NCI-H774 (cell line): ENCODE measurements at places on chromosomes 12 and 14.

- DNase-seq = no peak
These were observed 2.3 kb downstream of the TCL1A start for GRCh38 chr14:95711476-95712176.

DNA sequence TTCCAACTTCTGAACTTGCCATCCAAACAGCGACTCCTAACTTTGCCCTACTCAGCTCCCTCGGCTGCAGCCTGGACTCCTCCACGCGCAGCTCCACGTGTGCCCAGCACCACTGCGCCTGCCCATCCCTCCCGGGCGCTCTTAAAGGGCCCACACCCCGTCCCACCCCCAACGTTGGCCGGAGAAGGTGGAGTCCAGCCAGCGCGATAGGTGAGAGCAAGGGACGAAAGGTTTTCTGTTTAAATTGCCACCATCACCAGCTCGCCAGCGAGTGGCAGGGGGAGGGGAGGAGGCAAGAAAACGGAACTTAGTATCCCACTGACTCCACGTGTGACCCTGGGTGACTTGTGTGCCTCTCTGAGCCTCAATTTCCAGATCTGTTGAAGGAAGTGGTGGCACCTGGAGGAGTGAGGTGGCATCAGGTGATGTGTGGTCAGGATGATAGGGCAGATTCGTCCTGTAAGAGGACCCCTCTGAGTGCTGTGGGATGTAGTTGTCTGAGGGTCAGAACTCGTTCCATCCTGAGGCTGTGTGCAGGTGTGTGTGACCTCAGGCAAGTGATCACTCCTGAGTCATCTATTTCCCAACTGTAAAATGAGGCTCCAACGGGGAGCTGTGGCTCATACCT, 59.7 kb downstream of the TRPV4 start:
- no peak for DNase-seq

GRCh38 chr14:35140718-35141581, 18.6 kb downstream of the PRORP start:
- peak; percentile 17 for DNase-seq

DNA sequence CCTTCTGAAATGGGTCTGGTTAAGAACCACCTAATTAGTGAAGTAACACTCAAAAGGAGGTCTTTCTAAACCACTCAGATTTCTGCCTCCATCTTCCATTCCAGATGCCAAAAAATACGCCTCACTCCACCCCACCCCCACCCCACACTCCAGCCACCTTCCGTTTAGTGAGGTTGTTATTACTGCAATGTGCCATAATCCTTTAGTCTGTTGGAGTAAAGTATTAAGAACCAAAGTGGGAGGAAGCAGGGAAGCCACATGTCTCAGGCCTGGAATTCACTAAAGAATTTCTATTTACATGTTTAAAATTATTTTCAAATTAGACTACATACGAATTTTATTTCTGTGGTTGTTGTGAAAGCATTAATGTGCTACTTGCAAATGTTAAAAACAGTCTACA, 7.4 kb downstream of the KIF21A start:
- no peak for DNase-seq

- no peak for DNase-seq
These were observed 396.8 kb downstream of the NUAK1 start for GRCh38 chr12:105741786-105742566.

DNA sequence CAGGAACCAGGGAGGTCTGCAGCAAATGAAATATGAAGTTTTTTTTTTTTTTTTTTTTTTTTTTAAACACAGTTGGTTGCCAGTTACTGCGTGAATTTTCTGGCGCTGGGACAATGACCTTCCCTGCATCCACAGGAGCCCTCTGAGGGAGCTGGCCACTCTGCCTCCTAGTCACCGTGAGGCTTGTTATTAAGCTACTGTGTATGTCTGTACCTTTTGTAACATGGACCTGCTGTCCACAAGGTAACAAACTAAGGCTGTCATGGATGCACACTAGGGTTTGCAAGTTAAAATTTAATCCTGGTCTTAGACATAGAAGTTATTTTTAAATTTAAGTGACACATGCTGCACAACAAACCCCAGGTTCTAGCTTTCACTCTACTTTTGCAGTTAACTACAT, 211.0 kb downstream of the SSPN start:
- no peak for DNase-seq

GRCh38 chr14:100025111-100025510, 40.1 kb upstream of the EVL start:
- DNase-seq = no peak

GRCh38 chr12:88036353-88036965, 7.3 kb upstream of the C12orf50 start:
- DNase-seq = no peak

DNA sequence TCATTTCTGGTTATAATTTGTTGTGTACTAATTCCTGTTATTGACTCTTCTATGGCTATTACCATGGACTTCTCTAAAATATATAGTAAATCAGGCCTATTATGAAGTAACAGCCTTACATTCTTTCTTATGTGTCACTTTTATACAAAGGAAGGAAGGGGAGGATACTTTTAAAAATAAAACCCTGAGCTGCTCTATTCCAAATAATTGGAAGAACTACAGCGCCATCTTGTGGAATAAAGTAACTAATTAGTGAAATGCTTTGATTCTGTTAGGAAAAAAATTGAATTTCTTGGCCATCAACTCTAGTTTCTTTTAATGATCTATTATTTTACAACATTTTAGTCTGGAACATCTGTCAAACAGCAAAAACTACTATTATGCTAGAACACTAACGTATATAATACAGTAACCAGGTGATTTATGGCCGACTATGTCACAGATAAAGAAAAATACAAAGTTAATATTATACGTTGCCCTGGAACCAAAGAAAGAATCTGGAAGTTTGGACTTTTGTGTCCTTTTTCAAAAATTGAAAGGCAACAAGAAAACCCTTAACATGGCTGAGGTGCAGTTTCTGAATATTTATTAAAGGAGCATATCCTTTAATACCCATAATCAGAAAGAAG, 55.0 kb upstream of the NELL2 start:
- peak; percentile 85 for DNase-seq

- DNase-seq = no peak
These were observed 7.5 kb downstream of the NTF3 start for GRCh38 chr12:5439371-5439771.

DNA sequence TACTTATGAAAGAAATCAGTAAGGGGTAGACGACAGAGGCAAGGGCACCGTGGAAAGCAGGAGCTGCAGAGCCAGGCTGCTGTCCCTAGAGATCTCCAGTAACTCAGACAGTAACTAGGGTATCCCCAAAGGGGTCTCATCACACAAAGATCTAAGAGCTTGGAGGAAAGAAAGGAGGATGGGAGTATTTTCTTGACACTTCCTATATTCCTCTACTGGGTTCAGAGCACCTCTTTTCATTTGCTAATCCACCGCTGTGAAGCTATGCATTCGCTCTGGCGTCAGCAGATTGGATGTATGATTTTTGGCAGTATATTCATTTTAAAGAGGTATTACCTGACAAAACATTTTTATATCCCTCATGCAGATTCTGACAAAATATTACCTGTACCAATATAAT, 12.6 kb downstream of the USP44 start:
- DNase-seq = no peak

GRCh38 chr14:36426836-36427235, 93.2 kb downstream of the NKX2-1 start:
- no peak for DNase-seq

- DNase-seq = no peak
These were observed 15.3 kb downstream of the UBE2N start for GRCh38 chr12:93426412-93426805.

DNA sequence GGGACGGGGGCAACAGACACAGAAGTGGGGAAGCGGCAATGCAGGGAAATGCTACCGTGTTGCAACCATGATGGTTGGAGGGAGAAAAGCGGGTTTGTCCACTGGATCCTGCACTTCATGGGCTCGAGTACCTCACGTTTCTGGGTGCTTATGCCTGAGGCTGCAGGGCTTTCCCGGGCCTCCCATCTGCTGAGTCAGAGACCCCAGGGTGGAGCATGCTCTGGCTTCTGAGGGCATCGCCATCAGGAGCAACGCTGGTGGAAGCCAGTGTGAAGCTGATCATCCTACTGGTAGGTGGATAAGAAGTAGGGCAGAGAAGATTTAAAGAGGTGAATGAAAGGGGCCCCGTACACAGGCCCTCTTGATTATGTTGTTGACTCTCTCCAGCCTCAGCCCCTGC, 5.0 kb upstream of the ADGRD1 start:
- no peak for DNase-seq

- DNase-seq = no peak
These were observed 311.5 kb downstream of the NOVA1 start for GRCh38 chr14:26286081-26286912.

DNA sequence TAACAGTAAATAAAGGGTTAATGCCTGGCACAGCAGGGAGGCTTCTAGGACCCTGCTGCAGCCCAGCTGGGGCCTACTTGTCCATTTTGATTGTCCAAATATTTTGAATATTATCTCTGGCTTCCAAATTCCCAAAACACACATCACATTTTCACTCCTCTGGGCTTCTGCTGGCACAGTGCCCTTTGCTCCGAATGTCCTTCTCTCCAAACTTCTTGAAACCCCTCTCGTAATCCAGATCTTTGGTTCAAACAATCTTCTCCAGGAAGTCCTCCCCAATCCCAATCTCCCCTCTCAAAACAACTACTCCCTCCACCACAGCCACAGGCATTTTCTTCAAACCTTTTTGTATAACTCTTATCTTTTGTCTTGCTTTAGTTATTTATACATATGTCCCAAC, 225.6 kb downstream of the PPM1H start:
- DNase-seq = no peak

DNA sequence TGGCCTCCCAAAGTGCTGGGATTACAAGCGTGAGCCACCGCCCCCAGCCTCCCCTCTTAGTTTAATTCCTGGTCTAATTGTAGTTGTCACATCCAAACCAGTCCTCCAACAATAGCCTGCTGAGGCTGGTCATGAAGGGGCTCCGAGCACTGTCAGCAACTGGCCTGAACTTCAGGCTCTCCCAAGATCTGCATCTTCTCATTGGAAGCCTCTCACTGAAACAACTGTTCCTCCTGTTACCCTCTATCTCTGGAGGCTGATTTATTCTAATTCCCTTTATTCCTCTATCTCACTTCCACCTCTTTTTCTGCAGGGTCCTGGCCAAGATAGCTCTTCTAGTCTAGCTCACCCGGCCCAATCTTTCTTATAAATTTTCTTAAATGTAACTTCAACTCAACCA, 89.4 kb downstream of the DUSP16 start:
- DNase-seq = no peak

DNA sequence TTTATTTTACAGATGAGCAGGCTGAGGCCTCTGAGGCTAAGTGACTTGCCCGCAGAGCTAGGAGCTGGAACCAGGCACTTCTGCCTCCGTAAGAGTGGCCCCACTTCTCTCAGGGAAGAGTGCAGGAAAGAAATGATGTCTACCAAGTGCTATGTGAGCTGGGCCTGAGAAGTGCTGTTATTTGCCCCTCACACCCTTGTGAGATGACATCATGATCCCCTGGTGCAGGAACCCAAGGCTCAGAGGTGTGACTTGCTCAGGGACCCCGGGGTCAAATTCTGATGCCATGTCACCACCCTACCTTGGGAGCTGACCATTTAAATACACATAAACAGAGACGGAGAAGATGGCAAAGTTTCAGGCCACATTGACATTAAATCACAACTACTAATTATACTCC, 63.7 kb upstream of the DDX11 start:
- DNase-seq = no peak

GRCh38 chr12:84070292-84070691, 842.3 kb downstream of the SLC6A15 start:
- no peak for DNase-seq

DNA sequence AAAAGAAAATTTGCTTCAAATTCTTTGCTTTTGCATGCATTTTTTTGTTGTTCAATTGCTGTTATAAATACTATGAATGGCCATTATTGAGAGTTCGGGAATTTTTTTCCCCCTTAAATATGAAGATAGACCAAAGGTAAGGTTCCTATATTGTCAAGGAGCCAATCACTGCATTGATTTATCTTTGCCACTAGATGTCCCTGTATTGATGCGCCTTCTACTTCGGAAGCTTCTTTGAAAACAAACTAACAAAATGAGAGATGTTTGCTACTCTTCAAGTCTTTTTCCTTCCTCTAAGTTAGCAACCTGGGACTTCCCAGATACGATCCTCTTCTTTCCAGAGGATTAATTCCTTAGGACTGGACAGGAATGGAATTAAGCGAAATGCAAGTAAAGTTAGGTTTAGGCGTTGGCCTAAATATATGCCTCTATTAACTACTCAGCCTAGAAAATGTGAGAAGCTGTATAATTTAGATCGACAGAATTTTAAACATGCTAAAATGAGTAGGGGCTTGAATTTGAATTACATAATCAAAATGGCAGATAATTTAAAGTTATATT, 318.1 kb downstream of the AEBP2 start:
- DNase-seq = peak; percentile 2

DNA sequence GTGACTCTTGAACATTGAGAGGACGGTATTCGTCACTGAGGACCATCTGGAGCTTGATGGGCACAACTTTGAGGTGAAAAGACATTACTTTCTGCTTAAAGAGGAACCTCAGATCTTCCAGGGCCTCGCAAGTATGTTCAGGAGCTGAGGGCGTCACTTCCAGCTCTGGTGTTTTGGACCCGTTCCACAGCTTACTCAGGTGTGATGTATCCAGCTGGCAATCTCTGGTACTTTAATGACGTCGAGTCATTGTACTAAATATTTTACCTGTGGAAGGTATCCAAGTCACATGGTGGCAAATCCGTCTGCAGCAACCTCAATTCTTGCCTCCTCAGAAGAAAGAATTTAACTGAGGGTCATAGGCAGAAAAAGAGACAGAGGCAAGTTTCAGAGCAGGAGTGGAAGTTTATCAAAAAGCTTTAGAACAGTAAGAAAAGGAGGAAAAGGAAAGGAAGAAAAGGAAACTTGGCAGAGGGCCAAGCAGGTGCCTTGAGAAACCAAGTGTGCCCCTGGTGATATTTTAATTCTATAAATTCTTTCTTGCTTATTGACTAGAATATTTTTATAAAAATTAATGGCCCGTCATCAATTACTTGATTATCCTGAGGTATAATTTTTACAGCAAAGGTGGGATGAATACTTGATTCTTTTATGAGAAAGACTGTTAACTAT, 250.6 kb downstream of the AEBP2 start:
- DNase-seq = no peak

- DNase-seq = no peak
These were observed 34.1 kb downstream of the SCFD1 start for GRCh38 chr14:30656190-30656632.

- DNase-seq = no peak
These were observed 8.7 kb upstream of the NGB start for GRCh38 chr14:77279719-77280118.
